Lung (tissue), 17 donors: ENCODE measurements at places on chromosomes 5 and 9.

- DNase-seq = no peak
- no peak overlapping the region for H3K27ac ChIP-seq
- H3K4me1 ChIP-seq = peaks cover 3% of the 10 kb centered on the region
- no peak overlapping the region for H3K4me3 ChIP-seq
- H3K27me3 ChIP-seq = no peaks in the 10 kb centered on the region
Observed at GRCh38 chr9:105114318-105114717, 130.1 kb upstream of the SLC44A1 start.

- H3K27ac ChIP-seq = no peak overlapping the region
- no peak overlapping the region for H3K4me3 ChIP-seq
- DNase-seq = no peak
- H3K27me3 ChIP-seq = no peaks in the 10 kb centered on the region
Observed at GRCh38 chr9:126457890-126458289, 131.3 kb downstream of the MVB12B start.

GRCh38 chr5:60521376-60522291, 178.3 kb downstream of the DEPDC1B start:
- H3K36me3 ChIP-seq = no peaks in the 10 kb centered on the region
- no peak overlapping the region for H3K4me3 ChIP-seq
- H3K27me3 ChIP-seq = no peaks in the 10 kb centered on the region
- DNase-seq = no peak
- H3K27ac ChIP-seq = no peak overlapping the region

DNA sequence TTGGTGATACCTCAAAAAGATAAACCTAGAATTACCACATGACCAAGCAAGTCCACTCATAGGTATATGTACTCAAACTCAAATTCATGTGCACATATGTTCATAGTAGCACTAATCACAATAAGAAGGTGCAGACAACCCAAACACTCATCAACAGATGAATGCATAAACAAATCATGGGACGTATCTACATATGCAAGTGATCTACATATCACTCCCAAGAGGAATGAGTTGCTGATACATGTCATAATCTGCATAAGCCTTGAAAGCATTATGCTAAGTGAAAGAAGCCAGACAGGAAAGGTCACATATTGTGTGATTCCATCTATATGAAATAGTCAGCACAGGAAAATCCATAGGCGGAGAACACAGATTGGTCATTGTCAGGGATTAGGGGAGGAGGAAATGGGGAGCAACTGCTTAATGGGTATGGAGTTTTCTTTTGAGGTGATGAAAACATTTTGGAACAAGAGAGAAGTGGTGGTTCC, 10.6 kb upstream of the GPX8 start:
- no peaks in the 10 kb centered on the region for H3K27me3 ChIP-seq
- no peak for DNase-seq
- no peaks in the 10 kb centered on the region for H3K4me1 ChIP-seq
- no peaks in the 10 kb centered on the region for H3K36me3 ChIP-seq
- no peak overlapping the region for H3K27ac ChIP-seq
